ENCODE measurements at places on chromosomes 1 and 21.

DNA sequence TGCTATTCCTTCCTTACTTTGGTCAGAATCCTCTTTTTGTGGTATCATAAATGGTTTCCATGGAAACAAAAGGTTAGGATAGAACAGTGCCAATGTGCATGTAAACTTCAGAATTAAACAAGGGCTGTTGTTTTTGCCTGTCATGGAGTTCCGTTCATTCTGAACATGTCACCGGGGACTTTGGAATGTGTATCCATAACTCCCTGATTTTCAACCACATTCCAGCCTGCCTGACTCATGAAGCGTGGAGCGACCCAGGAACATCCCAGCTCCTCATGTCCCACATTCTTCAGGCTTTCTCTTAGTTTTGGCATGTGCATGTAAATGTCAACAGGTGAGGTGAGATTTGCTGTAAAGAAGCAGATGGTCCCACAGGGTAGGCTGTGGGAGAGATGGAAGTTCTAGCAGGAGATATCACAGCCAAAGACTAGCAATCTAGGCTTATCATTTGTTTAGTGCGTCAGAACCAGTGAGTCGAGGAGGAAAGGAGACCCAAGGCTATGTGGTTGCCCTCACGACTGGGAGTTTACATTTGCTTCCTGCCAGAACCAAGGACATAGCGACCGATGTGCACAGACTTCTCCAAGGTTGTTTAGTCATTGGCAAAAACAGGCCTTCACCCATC, 23.0 kb upstream of the DNAJC11 start:
- no peak for DNase-seq

DNA sequence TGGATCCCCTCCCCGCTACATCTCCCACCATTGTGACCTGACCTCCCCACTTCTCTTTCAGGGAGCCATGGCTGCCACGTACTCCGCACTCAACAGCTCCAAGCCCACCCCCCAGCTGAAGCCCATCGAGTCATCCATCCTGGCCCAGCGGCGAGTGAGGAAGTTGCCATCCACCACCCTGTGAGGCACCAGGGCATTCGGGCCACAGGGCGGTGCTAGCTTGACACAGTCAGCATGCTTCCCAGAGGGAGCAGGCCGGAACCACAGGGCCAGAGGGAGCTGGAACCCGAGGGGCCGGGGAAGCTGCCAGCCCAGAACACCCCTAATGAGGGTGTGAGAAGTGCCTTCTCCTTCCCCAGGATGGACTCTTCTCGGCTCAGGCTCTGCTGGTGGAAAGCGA, 44.5 kb downstream of the RPS6KA1 start:
- no peak for DNase-seq

- DNase-seq, result peak; percentile 10
These were observed 65.6 kb upstream of the ACTRT2 start for GRCh38 chr1:2955652-2956051.

- DNase-seq, result no peak
These were observed 777 bp downstream of the NUDT17 start for GRCh38 chr1:145846201-145846612.

GRCh38 chr1:188906921-188907641, 1570.6 kb downstream of the BRINP3 start:
- DNase-seq, result no peak

- DNase-seq, result no peak
These were observed 4.3 kb upstream of the MX2 start for GRCh38 chr21:41357546-41357945.

DNA sequence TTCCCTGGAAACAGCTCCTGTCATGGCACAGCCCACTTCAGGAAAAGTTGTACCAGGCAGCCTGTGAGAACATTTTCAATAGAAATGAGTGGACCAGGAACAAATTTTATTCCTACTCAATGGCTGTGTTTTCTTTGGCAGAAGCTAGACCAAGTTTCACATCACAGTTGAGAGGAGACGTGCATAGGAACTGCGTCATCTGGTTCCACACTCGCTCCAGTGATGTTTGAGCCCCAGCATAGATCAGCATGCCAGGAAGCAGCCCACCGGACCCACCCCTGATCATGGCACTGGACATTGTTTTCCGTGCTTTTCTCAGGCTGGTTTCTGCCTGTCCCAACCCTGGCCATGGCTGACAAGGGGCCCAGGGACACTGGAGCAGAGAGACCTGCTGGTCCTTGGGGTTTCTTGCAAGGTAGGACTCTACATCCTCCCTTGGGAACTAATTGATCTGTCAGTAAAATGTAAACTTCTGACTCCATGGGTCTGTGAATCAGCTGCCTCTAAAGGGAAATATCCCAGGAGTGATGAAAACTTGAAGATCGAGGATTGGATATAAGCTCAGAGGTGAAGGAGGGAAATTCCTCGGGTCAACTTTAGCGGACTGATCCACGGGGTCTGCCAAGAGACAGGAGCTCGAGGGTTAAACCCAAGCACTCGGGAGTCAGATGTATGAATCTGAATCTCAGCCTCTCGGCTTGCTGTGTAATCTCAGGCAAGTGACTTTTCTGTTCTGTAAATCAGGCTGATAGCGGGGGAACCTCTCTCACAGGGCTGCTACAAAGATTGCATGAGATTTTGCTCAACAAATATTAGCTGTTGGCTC, 35.7 kb downstream of the NEK2 start:
- DNase-seq, result no peak

DNA sequence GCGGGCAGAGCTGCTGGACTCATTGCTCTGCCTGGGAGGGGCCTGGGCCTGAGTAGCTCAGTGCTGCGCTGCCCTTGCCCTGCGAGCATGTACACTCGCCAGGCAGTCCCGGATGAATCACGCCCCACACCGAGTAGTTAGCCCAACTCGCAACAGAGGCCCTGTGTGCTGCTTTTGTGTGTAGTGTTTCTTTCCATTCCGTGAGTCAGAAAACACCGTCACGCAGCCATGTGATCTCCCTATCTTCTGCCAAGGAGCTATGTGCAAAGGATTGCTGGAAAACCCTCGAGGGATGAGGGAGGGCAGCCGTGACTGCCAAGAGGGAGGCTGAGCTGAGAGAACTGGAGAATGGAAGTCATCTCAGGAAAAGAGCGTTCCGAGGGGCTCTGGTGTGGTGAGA, 37.3 kb downstream of the NENF start:
- no peak for DNase-seq

DNA sequence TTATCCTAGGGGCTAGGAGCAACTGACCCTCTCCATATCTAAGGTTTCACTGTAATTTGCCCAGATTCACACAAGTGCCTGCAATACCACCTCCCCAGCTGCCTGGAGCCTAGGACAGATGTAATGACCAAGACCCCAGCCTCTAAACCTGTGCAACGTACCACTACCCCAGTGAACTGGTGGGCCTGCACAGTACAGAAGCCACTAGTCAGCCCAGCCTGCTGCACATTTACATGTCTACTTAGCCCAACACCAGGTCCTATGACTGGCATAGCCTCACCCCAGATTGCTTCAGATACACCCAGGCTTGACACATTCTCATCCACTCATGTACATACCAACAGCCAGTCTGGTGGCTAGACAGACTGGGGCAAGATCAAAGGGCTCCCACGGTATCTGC, 1336.6 kb downstream of the BRINP3 start:
- DNase-seq, result no peak

- DNase-seq, result no peak
These were observed 73.9 kb downstream of the SNRPE start for GRCh38 chr1:203935321-203935720.

DNA sequence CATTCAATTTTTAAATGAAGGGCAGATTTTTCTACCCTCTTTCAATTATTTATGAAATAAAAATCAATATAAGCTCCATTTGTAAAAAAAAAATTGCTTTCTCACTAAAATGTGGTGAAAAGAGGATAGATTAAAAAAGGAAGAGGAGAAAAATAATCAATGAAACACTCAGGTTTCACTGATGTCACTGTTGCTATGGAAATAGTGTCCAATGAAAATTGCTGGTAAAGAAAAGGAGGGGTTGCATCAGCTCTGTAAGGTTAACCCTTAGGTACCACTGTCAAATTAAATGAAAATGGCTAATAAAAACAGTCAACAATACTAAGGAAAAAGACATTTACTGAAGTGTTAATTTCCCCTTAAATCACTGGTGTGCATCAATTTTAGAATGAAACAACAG, 91.6 kb upstream of the TTC39A start:
- DNase-seq, result no peak

DNA sequence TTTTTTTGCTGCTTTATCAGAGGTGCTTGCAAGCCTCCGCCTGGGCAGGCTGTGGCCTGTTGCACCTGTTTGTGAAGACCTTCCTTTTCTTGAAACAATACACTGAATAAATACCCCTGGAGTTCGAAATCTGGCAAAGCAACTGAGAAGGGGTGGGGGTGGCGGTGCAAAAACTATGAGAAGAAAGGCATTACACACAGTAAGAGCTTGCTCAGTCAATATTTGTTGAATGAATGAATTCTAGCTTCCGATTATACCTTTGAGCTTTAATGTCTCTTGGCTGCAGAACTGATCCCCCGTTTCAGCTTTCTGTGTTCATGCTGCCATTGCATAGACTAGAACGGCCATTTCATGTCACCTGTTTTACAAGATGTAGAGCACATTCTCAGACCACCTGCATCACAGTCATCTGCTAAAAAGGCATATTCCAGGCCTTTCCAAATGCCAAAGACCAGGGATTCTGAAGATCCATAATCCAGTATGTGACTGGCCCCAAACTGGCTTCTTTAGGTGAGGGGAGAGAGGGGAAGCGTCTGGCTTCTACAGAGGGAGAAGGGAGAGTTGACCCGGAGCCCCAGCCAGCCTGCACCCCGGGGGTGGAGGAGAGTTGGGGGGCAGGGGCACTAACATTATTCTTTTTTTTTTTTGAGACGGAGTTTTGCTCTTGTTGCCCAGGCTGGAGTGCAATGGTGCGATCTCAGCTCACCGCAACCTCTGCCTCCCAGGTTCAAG, 111.5 kb downstream of the ETS2 start:
- no peak for DNase-seq

DNA sequence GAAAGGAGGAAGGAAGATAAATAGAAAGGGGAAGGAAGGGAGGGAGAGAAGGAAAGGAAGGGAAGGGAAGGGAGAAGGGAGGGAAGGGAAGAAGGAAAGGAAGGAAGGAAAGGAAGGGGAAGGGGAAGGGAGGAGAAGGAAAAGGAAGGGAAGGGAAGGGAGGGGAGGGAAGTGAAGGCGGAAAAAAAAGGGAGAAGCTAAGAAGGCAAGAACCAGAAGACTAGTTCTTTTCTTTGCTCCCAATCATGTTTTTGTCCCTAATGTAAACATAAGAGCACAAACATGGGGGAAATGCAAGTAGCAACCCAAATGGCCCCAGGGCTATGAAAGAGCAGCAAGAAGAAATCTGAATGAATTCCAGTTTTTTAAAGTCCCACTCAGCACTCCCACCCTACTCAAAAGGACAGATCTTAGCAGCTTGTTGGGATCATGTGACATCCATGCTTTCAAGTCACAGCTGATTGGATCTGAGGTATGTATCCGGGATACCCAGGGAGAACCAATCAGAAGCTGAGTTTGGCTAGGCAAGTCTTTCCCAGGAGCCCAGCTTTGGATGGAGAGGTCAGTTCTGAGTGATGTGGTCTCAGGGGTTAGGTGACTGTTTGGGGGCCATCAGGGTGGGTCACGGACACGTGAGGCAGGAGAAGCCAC, 24.2 kb upstream of the FHAD1 start:
- no peak for DNase-seq

DNA sequence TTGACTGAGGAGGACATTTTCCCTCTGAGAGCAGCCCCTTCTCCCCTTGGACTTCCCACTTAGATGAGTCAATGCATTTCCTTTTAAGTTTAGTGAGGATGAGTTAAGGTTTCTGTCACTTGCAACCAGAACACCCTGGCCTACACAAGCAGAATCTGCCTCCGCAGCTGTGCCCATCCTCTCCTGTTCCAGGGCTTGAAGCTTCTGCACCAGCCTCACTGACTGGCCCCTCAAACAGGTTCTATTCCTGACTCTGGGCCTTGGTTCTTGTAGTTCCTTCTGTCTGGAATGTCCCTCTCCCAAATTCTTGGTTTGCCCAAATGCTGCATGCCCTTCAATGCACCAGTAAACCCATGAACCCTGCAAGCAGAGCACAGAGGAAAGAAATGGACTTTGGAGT, 394.4 kb downstream of the PTPRU start:
- DNase-seq, result no peak

DNA sequence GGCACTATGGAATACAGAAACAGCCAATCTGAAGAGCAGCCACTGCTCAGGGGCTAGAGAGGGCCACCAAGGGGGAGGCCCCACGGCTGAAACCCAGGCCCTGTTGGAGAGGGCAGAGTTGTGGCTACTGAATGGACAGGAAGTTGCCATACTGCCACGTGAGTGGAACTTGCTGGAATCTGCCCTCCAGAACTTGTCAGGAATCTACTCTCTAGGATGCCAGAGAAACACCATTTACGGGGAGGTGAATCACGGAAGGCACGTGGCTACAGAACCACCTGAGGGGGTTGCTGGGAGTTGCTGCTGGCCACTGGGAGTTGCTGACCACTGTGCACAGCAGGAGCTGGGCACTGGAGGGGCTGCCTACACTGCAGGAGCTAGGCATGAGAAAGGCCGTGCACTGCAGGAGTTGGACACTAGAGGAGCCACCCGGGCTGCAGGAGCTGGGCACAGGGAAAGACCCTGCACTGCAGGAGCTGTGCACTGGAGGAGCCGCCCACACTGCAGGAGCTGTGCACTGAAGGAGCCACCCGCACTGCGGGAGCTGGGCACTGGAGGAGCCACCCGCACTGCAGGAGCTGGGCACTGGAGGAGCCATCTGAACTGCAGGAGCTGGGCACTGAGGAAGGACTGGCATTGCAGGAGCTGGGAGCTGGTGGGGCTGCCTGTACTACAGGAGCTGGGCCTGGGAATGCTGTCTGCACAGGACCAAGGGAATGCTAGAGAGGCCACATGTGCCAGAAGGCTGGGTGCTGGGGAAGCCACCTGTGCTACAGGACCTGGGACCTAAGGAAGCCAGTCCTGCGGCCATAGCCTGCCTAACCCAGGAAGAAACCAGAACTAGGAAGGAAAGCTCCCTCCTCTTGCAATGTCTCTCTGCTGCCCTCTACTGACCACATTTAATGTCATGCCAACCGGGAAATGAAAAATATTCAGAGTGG, 343.4 kb downstream of the MATN1 start:
- no peak for DNase-seq

- DNase-seq, result no peak
These were observed 1050.1 kb downstream of the PLA2G4A start for GRCh38 chr1:187878883-187879282.

- no peak for DNase-seq
These were observed 7.5 kb upstream of the DPH2 start for GRCh38 chr1:43962324-43962723.

DNA sequence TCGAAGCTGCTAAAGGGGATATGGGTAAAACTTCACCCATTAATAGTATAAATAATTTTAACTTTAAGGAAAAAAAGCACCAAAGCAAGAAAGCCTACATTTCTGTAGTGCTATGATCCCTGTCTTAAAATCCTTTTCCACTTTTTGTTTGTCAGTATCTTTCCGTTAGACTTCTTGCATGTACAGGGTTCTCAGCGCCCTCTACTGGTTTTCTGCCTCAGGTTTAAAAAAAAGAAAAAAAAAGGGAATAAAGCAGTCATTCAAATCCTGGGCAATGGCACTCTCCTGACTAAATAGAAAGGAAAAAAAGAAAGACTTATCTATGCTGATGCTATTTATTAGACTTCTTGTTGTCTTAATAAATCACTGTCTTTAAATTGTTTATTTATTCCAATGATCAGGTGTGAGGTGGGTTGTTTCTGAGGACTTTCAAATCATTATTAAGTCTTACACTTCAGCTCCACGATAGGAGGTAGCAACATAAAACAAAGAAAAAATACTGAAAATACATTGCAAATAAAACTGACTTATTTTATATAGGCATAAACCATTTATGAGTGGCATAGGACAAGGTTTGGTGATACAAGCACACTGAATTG, 475.4 kb upstream of the NR5A2 start:
- DNase-seq, result no peak

- DNase-seq, result no peak
These were observed 9.3 kb downstream of the PMF1 start for GRCh38 chr1:156221986-156222692.
